Substantia nigra (tissue), 51 donors: ENCODE measurements at places on chromosomes 7 and 10.

- DNase-seq, result no peak
These were observed 313.3 kb downstream of the FGFR2 start for GRCh38 chr10:121284936-121285335.

DNA sequence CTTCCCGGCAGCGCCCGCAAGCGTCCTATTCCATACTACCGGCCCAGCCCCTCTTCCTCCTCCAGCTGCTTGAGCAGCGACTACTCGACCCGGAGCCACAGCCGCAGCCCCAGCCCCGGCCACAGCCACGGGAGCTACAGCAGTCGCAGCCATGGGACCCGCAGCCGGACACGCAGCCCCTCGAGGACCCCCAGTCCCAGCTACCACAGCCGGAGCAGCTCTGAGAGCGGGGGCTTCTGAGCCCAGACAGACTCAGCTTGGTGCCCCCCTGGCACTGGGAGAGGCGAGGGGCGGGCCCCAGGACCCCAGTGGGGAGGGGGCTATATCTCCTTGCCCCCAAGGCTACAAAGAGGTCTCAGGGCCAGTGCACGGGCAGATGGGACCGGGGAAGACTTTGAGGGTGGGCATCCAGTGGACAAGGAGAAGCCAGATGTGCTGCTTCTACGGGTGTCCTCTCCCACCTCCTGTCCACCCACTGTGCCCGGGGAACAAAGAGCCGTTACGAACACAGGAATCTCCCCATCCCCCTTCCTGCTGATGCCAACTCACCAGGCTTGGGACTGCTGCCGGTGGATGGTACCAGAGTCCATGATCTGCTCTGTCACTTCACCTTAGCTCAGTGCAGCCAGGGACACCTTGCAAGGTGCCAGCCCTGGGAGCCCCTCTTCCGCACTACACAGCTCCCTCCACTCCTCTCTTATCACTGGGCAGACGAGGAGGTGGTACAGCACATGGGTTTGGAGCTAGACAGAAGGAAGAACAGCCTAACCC, 16.7 kb upstream of the HSPB1 start:
- no peak for DNase-seq

GRCh38 chr10:54094321-54094720, 706.7 kb downstream of the PCDH15 start:
- no peak for DNase-seq

DNA sequence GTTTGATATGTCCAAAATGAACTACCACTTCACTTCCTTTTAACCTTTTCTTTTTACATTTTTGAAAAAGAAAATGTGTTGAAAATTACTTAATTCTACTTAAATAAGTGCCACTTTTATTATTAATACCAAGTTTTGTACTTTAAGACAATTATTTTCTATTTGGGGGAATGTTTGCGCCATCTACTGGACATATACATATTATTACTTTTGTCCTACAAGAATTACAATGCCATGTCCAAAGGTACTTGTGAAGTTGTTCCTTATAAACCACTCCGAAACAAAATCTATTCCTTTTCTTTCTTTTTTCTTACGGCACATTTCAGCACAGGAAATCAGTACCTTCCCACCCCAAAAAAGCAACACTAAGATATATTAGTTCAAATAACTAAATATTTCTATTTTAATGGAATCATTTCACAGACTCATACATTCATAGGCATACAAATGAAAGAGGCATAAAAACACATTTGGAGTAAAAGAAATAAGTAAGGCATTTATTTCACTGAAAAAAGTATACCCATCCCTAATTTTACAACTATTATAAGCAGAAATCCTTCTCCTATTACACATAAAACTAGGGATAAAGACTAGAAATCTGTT, 169.9 kb downstream of the RNF133 start:
- DNase-seq, result no peak

DNA sequence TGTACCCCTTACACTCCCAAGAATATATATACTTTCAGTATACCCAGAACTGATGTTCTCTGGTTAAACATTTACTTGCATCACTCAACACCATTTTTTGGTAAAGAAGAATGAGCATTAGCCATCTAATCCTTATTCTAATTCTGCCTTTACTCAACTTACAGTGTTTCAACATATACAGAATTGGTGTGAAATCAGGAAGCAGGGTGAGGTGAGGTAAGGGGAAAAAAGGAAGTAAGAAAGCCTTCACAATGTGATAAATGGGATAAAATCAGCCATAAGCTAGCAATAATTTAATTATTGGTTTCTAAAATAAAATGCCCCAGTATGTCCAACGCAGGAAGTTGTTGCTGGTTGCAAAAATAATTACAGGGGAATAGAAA, 605.4 kb downstream of the KCNMA1 start:
- DNase-seq, result no peak

GRCh38 chr10:124712704-124713407, 31.3 kb downstream of the FAM53B start:
- DNase-seq, result no peak

DNA sequence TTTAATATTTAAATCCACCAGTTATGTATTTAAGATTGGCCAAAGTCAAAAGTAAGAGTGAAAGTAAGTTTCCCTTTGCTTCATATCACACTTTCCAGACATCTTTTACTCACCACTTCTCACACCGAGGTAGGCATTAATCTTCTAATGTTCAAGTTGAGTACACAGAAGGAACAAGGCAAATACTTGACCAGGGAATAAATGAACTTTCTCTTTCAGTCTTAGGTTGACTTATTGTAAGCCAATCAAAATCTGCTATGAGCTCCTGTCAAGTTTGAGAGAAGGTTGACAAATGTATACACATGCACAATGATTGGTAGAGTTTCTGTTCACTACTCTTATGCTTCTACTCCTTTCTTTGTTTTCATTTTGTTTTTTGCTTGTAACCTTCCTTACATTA, 842.5 kb downstream of the REEP3 start:
- no peak for DNase-seq

GRCh38 chr7:2638224-2638991, 6.6 kb downstream of the TTYH3 start:
- no peak for DNase-seq

DNA sequence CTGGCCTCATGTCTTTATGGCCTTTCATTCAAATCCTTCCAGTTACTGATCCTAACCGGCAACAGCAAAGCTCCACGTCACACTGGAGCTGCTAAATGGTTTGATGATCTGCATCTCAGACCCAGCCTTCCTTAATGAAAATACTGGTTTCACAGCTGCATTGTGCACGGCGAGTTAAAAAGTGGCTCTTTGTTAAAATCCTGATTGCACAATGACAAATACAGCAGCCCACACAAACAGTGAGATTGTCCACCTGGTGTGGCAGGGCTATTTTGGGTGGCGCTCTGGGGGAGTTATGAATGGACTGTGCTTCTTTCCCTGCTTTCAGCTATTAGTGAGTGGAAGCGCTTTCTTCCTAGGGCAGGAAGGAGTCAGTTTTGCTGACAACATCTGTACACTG, 63.4 kb upstream of the C1QL3 start:
- no peak for DNase-seq

- no peak for DNase-seq
These were observed 95.2 kb downstream of the PLCE1 start for GRCh38 chr10:94088926-94089381.

DNA sequence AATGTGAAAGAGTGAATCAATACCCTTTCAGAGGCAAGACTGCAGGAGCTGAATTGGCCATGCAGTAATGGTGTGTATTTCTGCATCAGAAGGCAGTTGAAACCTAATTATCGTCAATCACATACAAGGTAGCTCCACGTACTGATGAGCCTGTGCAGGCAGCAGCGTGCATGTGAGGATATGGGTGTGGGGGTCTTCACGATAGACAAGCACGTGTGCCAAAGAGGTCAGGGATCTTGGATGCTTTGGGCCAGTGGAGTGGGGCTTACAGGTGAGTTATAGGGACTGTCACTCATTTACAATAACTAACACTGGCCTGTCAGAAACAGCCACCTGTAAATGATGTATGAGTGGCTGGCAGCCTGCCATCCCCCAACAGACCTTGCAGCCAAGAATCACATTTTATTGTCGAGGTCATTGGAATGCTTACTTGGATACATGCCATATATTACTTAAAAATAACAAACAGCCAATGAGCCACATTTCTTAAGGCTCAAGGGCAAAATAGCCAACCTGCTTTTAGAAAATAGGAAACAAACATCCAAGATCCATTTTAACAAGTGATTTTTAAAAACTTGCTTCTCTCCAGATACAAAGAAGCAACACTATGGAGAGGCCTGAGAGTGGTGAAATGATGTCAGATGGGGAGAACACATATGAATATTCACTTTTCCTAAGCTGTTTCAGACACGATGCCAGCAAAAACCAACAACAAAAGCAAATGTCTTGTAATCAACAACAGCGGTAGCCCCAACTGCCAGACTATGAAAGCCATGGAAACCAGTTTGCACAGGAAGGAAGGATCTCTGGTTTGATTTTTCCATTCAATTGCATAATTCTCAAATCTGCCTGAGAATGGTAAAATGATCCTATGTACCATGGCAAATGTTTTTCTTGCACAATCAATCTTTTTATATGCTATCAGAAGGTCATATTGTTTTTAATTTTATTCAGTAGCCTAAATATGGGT, 210.7 kb downstream of the SKAP2 start:
- DNase-seq, result peak; percentile 14

- no peak for DNase-seq
These were observed 13.2 kb upstream of the TAS2R60 start for GRCh38 chr7:143429770-143430698.

GRCh38 chr7:12770227-12770975, 83.0 kb downstream of the ARL4A start:
- DNase-seq, result no peak

DNA sequence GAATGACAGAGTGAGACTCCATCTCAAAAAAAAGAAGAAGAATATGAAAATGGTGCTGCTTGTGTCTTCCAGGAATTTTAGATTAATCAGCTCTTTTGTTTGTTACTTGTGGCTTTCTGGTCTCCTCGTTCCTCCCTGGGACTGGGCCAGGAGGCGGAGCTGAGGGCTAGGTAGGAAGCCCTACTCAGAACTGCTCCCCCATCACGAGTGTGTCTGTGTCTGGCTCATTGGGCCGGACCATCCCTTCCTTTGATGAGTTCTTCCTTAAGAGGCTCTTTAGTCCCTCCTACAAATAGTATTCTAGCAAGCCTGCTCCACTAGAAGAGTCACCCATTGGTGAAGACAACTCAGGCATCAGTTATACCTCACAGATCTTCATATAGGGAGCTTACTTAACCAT, 56.8 kb upstream of the YAE1 start:
- no peak for DNase-seq

DNA sequence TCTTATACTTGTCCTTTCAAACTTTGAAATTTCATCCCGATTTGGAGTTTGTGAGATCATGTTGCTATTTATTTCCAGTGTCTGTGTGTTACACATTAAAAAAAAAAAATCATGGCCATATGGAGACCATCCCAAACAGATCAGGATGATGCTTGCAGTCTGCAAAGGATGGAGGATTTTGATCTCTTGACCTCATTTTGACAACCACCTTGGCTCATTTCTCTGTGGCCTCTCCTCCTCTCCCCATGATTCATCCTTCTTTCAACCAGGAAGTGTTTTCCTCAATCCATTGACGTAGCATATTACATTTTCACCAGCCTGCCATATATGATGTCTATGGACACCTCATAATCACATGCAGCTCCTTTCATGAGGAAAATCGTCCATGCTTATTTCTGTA, 68.9 kb upstream of the INSYN2A start:
- no peak for DNase-seq

DNA sequence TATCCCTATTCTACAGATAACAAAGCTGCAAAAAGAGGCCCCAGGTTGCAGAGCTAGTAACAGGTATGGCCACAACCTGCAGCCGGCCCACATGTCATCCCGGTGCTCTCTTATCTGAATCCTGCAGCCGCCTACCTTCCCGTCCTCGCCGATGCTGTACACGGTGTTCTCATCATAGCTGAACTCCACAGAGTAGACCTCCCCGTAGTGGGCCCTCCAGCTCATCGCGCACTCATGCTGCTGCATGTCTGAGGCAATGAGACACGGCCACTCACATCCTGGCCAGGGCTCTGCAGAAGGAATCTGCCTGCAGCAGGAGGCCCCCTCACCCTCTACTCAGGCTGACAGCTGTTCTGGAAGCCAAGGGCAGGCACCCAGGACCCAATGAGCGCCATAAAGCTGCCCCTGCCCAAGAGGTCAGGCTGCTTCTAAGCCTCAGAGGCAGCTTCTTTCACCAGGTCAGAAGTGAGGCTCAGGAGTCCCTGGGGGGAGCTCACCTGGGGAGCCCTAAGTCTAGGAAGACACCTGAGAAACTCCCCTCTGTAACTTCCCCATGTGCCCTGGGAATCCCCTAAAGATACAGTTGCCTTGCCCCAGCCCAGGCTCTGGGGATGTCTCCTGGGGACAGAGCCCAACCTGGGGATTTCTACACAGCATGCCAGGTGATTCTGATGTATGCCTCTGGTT, 17.9 kb upstream of the CYREN start:
- DNase-seq, result no peak

DNA sequence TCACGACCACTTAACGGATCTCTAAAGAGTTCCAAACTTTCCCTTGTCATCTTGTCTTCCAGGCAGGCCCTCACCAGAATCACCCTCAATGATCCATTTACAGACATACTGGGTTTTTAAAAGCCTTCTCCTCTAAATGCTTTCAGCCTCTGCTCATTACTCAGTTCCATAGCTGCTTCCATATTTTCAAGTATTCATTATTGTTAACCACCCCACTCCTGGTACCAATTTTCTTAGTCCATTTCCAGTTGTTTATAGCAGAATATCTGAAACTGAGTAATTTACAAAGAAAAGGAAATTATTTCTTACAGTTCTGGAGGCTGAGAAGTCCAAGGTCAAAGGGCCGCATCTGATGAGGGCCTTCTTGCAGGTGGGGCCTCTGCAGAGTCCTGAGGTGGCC, 56.5 kb upstream of the NKX6-2 start:
- DNase-seq, result no peak

GRCh38 chr7:46960970-46961369, 620.9 kb downstream of the TNS3 start:
- no peak for DNase-seq

GRCh38 chr7:157616931-157617330, 280.1 kb downstream of the DNAJB6 start:
- no peak for DNase-seq

GRCh38 chr7:94294471-94295131, 100.1 kb upstream of the COL1A2 start:
- DNase-seq, result no peak

DNA sequence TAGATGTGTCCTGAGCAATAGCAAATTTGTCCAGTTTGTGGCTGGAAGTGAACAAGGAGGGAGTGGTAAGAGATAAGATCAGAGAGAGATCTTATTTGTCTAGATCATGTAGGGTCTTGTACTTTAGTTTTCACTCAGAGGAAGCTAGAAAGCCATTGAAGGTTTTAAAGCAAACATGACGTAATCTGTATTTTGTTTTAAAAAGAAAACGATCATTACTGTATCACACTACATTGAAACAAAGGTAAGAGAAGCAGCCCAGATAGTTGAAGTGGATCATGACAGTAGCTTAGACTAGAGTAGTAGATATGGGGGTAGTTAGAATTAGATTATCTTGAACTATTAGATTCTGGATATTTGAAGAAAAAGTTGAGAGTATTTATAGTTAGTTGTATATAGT, 23.6 kb upstream of the ZNF804B start:
- no peak for DNase-seq
